ENCODE measurements at places on chromosomes 12 and 14.

DNA sequence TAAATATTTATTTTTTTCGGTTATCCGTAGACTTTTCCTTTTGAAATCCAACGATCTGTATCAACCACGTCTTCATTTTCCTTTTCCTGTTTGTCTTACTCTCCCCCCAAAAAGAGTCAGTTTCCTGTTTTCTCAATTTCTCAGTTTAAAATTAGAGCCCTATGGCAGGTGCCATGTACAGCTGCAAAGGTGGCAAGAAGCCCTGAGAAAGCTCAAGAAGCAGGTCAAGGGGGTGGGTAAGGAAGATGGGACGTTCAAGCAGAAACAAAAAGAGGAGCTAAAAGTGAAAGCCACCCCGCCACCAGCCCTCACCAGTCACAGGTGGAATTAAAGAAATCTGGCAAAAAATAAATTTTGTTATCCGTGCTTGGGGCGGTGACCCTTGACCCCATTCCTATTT lies 26.7 kb downstream of the SLC35E3 start:
- no peak for DNase-seq

DNA sequence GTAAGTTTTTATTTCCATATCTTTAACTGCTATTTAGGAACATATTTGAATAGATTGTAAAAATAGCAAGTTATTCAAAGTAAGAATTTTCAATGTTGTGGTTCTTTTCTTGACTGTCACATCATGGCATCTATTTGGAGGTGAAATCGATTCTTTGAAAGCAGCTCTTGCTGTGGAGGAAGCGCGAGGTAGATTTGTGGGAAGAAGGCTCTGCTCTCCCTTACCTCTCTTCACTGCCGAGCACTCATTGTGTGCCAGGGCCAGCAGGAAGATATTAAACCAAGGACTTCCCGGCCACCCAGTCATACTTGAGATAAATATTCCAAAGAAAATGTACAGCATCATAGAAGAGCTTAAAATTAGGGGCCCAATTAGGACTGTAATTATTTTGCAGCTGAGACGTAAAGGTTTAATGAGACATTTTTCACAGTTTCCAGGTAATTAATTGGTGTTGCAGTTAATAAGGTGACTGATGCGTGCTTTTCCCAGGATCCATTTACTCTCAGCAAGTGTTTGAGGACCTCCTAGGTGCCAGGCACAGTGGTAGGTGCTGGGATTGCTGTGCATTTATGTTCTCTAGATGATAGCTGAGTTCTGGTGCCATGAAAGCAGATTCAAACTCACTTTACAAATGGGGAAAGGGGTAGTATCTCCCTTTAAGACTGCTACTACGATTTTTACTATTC lies 89.2 kb upstream of the DYNC1H1 start:
- no peak for DNase-seq

DNA sequence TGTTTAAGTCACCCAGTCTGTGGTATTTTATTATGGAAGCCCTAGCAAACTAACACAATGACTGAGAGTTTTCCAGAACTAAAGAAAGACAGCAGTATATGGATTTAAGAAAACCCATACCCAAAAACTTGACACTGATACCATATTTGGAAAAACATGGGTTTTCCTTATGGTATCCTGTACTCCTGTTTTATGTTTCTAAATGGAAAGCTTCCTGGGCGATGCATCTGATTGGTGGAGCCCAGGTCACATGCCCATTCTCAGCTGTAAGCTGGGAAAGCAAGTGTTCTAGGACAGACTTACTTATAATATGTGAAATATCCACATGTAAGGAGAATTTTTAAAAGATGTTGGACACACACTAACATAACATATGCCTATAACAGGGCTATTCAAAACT lies 4.5 kb upstream of the RNASE4 start:
- peak; percentile 35 for DNase-seq

DNA sequence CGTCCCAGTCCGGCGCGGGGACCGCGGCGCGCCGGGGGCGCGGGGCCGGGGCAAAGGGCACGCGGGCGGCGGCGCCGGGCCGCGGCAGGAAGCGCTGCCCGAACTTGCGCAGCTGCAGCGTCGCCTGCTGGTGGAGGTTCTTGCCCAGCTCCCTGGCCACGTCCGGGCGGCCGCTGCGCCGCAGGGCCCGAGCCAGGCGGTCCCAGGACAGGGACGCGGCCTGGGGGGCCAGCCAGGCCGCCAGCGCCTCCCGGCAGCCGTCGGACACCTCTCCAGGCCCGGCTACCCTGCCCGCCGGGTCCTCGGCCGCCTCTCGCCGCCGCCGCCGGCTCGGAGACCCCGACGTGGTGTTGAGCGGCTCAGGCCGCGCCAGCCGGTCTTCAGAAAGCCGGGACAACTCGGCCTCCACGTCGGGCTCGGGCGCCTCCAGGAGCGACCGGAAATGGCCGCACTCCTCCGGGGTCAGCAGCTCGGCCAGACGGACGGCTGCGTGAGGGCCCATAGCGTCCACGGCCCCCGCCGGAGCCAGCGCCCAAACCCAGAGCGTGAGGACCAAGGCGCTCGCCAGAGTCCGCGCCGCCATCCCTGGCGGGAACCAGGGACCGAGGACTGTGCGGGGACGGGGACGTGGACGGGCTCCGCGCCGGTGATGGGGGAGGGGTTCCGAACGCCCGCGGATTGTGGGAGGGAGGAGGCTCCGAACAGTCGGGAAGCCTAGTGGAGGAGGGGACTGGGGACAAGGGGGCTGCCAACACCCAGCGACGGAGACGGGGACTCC lies 34.0 kb downstream of the FIGNL2 start:
- DNase-seq: peak; percentile 87

GRCh38 chr12:76337583-76337982 lies 10.6 kb downstream of the BBS10 start:
- no peak for DNase-seq

DNA sequence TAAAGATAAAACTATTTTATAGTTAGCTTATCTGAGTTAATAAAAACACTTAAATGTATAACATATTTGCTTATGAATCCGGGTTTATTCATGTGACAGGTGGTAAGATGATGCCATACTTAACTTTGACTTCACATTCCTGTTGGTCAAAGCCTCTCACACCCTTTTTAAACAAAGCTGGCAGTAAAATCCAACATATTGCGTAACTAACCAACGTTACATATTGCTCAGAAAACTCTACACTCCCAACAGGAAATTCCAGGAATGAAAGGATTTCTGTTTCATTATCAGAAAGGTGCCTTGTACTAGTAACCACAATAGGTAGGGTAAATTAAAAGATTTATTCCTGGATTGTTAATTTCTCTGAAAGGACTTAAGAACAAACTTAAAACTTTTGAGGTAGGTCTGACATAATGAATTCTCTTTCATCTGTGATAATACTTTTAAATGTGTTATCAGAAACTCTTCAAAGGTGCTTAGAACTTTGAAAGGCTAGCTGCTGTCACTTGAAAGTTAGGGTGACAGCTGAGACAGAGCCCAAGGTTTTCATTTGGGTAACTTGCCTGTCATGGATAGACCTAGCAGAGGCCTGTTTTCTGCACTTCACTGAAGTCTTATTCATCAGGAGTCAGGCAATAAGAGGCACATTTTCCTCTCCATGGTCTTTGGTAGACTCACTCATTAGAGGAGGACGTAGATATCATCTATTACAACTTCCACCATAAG lies 23.8 kb upstream of the CATSPERB start:
- no peak for DNase-seq

GRCh38 chr12:108709697-108710096 lies 21.6 kb downstream of the CORO1C start:
- DNase-seq: no peak

DNA sequence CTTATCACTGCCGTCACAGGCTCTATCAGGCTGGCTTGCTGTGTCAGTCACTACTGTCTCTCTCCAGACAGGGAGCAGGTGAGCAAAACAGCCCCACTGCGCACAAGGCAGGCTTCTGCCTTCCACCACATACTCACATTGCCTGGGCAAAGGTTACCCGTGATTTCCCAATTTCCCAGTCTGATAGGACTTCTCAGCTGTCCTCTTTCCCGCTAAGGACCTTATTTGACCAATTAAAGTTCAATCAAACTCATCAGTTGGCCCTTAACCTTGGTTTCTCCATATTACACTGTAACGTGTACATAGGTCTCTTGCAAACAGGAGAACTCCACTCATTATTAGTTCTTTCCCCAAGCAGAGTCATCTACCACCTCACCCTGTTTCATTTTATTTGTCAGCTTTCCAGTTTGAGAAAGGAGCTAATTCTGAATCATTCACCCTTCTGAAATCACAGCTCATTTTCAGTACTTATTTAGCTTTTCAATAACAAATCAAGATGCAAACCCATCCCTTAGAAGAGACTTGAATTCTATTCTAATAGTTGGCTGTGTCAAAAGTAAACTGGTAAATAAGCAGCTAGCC lies 170.8 kb downstream of the ESR2 start:
- no peak for DNase-seq

DNA sequence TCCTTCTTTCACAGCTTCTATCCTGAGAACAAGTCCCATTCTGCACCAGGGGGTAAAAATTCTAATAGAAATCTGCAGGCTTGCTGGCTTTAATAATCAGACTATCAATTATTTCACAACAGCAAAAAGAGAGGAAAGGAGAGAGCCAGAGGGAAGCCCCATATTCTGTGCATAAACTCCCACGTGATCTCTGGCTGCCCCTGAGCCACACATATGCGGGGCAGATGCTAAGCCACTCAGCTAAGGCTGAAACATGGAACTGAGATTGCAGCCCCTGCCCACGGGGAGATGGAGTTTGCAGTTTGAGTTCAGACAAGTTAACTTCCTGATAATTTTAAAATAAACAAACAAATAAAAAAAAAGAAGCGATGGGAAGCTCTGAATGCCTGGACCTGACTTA lies 254.4 kb upstream of the CCDC196 start:
- no peak for DNase-seq

- no peak for DNase-seq
Measured at GRCh38 chr14:104343294-104343625, 204.9 kb downstream of the KIF26A start.

DNA sequence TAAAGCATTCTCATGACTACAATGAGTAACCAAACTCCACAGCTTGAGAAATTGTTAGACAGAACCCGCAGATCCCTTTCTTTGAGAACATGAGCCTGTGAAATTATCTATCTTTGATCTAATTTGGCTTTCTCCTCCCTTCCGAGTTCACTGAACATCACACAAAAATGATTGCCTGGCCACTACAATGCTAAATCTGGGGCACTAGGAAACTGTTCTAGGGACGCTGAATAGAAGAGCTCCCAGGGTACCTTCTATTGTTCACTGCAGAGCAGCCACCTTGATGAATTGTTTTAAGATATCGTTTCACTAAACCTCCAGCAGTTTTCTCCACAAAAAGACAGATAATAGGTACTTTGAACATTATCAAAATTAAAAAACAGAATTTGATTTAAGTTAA lies 47.5 kb downstream of the SINHCAF start:
- DNase-seq: no peak

GRCh38 chr14:74538411-74539391 lies 45.1 kb downstream of the ISCA2 start:
- no peak for DNase-seq

- DNase-seq: no peak
Measured at GRCh38 chr12:18546399-18546798, 191.4 kb downstream of the PLCZ1 start.

- DNase-seq: peak; percentile 88
Measured at GRCh38 chr14:93073910-93074769, 41.6 kb downstream of the ITPK1 start.

DNA sequence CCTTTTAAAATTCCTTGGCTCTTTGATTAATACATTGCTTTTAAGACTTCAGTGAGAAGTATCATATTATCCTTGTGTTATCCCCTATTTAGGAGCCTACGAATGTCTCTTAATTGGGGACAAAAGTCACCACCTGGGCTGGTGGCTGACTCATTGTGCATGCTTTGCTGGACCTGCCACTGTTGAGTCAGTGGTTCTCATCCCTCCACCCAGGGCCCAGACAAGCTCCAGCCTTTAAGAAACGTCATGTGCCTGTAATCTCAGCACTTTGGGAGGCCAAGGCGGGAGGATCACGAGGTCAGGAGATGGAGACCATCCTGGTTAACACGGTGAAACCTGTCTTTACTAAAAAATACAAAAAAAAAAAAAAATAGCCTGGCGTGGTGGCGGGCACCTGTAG lies 57.9 kb downstream of the OTX2 start:
- DNase-seq: no peak

- DNase-seq: no peak
Measured at GRCh38 chr12:119432949-119433348, 98.4 kb downstream of the CCDC60 start.

DNA sequence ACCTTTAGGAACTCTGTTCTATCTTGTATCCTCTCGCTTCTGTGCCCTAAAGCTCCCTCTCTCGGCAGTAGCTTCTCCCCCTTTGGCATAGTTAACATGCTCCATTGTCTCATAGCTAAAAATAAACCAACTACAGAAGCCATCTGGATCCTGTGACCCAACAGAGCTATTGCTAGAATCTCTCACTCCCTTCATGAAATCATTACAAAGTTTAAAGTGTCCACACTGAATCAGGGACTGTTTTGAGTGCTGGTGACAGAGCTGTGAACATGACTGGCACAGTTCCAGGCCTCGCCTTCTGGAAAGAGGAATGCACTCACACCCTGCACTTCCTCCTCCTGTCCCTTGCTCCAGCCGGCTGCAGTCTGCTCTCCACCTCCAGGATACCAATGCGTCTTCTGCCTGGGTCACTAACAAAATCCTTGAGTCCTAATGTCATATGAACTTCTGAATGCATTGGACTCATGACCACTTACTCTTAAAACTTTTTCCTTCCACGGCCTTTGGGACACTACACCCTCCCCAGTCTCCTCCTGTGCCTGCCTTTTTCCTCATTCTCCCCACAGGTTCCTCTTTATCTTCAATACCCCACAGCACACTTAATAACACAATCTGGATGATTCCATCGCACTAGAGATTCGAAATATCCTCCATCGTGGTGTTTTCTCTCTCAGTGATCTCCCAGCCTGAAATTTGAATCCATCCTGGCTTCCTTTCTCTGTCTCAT lies 13.2 kb downstream of the PLBD1 start:
- DNase-seq: peak; percentile 95

GRCh38 chr12:89632778-89633177 lies 75.9 kb downstream of the ATP2B1 start:
- DNase-seq: no peak

Data from suppressor macrophage treated with lipopolysaccharide for 4 hours (primary cell).